ENCODE measurements at places on chromosomes 11 and 22.

DNA sequence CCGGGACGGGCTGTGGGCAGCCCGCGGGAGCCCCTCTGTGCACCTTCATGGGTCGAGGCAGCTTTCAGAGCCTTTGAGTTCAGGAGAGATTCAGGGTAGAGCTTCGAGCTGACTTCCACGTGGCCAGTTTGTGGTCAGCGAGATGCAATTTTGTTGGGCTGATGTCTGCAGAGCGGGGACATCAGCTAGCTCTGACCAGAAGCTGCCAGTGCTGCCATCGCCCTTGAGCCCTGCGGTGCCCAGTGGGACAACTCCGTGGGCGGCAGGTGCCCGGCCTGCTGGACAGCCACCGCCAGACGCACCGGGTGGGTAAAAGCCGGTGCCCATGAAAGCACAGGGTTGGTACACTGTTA is 719 bp downstream of the TALDO1 start:
- DNase-seq, result no peak
- H3K27ac ChIP-seq, result peak overlapping the region; percentile 93
- H3K27me3 ChIP-seq, result no peaks in the 10 kb centered on the region
- H3K4me1 ChIP-seq, result peaks cover 19% of the 10 kb centered on the region
- no peaks in the 10 kb centered on the region for H3K36me3 ChIP-seq

- no peak for DNase-seq
- no peaks in the 10 kb centered on the region for H3K36me3 ChIP-seq
- no peaks in the 10 kb centered on the region for H3K27me3 ChIP-seq
- no peak overlapping the region for H3K4me3 ChIP-seq
- peaks cover 27% of the 10 kb centered on the region for H3K4me1 ChIP-seq
Measured at GRCh38 chr11:100824041-100824809, 137.1 kb downstream of the ARHGAP42 start.

DNA sequence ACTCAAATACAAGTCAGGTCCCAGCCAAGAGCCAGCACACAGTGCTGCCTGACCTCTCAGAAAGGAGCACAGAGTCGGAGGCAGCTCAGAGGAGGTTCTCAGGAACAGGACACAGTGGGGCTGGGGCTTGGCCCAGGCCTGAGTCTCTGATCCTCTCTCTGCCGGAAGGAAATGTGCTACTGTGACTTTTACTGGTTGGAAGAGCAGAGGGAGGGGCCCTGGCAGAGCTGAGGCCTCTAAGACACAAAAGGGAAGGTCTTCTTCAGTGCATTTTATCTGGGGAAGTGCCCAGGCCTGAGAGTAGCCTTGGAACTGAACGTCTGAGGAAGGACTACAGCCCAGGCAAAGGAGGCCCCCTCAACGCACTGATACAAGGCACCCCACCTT is 16.2 kb upstream of the CASTOR1 start:
- H3K27me3 ChIP-seq, result no peaks in the 10 kb centered on the region
- H3K36me3 ChIP-seq, result peaks cover 2% of the 10 kb centered on the region
- H3K4me1 ChIP-seq, result peaks cover 97% of the 10 kb centered on the region
- DNase-seq, result no peak

GRCh38 chr22:24450610-24451009 is 23.2 kb downstream of the ADORA2A start:
- H3K27ac ChIP-seq, result no peak overlapping the region
- H3K27me3 ChIP-seq, result no peaks in the 10 kb centered on the region
- no peak for DNase-seq
- no peaks in the 10 kb centered on the region for H3K4me1 ChIP-seq
- H3K4me3 ChIP-seq, result no peak overlapping the region

GRCh38 chr22:38461414-38462081 is 6.3 kb upstream of the KDELR3 start:
- H3K4me1 ChIP-seq, result peaks cover 14% of the 10 kb centered on the region
- H3K36me3 ChIP-seq, result no peaks in the 10 kb centered on the region
- H3K4me3 ChIP-seq, result peak overlapping the region; percentile 53
- H3K27ac ChIP-seq, result no peak overlapping the region

DNA sequence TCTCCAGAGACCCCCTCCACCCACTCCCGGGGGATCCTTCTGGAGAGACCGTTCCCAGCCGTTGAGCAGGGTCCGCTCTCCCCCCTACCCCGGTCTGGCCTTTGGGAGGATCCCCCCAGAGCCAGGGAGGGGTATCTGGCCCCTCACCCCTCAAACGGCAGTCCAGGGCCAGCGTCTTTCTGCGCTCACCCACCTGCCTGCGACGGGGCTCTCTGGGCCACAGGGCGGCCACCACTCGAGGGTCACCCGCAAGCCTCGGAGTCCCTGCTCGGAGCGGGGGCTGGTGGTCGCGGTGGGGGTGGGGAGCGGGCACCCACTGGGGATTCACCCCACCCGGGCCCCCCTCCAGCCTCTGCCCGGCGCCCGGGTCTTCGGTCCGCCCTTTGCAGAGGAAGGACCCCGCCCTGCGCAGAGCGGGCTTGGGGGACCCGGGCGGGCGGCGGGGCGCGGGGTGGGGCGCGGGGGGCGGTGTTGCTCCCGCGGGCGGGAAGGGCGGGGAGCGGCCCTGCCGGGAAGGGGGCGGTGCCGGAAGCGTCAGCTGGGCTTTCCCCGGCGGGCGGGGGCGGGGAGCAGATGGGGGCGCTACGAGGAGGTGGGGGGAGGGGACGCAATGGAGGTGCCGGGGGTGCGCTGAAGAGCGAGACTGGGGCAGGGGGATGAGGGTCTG is 16.6 kb downstream of the CRELD2 start:
- H3K4me3 ChIP-seq, result peak overlapping the region; percentile 75
- H3K27me3 ChIP-seq, result no peaks in the 10 kb centered on the region
- DNase-seq, result no peak

DNA sequence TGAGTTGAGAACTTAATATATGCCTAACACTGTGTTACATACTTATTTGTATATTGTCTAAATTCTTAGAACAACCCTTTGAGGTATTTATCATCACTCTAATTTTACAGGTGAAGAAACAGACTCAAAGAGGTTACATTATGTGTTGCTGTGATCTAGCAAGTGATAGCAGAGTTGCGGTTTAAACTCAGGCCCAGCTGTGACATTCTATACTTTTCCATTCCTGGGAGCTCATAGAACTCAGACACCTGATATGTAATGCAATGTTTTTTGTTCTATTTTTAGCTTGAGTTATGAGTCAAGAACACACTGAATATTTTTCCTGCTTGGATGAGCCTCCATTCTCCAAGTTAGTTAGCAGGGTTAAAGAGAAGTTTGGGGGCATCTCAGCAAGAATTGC is 449.7 kb upstream of the DDI1 start:
- no peaks in the 10 kb centered on the region for H3K36me3 ChIP-seq
- H3K27me3 ChIP-seq, result no peaks in the 10 kb centered on the region
- no peaks in the 10 kb centered on the region for H3K4me1 ChIP-seq
- H3K4me3 ChIP-seq, result no peak overlapping the region

DNA sequence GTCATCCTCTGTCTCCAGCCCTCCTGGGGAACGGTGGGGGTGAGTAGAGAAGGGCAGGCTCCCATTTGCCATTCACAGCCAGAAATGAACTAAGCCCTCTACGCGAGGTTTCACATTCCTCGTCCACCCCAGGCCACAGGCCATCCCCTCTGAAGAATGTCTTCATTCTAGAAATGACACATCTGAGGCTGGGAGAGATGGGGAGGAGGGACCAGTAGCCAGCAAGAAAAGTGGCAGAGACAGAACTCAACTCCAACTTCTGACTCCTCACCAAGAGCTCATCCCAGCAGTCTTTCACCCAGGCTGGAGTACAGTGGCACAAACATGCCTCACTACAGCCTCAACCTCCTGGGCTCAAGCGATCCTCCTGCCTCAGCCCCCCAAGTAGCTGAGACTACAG is 3.4 kb downstream of the CTSF start:
- no peak overlapping the region for H3K4me3 ChIP-seq
- DNase-seq, result no peak
- H3K4me1 ChIP-seq, result peaks cover 15% of the 10 kb centered on the region
- no peaks in the 10 kb centered on the region for H3K27me3 ChIP-seq
- H3K27ac ChIP-seq, result no peak overlapping the region
- no peaks in the 10 kb centered on the region for H3K36me3 ChIP-seq

DNA sequence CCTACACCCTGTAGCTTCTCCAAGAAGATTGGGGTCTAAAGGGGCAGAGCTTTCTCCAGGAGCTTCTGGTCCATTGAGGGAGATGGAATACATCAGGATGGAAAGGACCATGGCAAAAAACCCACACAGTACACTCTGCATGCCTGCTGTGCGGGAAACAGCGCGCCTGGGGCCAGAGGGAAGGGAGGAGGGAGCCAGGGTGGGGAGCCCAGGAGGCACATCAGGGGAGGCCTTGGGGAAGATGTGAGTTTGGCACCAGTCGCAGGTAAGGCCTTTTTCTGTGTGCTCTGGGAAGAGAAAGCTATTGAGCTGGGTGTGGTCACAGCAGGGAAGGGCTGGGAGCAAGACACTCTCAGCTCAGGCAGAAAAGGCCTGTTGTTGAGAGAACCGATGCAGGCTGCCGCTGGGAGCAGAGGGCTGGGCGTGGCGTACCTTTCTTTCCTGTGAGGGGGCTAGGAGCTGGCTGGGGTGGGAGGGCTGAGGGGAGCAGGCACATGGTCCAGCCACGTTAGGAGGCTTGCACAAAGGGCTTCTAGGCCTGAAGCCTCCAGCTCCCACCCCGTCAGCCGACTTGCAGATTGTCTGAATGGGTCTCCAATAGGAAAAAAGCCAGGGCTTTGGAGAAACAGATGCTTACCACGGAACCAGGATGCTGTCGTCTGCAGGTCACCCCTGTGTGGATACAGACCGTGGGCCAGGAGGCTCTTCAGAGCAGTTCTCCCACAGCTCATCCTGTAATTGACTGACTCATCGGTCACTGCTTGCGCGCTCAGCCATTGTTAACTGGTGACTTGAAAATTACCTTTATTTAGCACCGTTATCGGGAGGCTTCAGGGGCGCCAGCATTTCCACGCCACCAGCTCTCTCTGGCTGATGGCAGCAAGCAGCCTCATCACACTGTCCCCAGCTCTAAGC is 237.3 kb downstream of the ST3GAL4 start:
- no peak for DNase-seq
- H3K27me3 ChIP-seq, result no peaks in the 10 kb centered on the region
- H3K4me1 ChIP-seq, result no peaks in the 10 kb centered on the region
- no peaks in the 10 kb centered on the region for H3K36me3 ChIP-seq
- no peak overlapping the region for H3K27ac ChIP-seq

DNA sequence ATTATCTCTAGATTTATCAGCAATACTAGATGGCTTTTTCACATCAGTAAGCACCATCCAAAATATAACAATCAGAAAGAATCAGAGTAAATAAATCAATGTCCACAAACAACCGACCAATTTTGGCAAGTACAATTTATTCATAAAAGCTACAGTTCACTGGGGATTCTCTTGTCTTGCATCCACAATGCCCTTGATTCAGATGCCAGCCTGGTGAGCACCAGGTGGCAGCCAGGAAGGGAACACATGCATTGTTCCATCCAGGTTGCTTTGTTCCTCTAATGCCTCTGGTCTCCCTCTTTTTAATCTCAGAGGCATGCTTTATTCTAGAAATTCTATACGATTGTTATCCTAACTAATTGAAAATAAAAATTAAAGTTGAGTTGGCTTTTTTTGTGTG is 242.1 kb upstream of the KIRREL3 start:
- H3K27me3 ChIP-seq, result no peaks in the 10 kb centered on the region
- H3K4me3 ChIP-seq, result no peak overlapping the region
- H3K36me3 ChIP-seq, result no peaks in the 10 kb centered on the region
- no peaks in the 10 kb centered on the region for H3K4me1 ChIP-seq
- no peak for DNase-seq
- H3K27ac ChIP-seq, result no peak overlapping the region

GRCh38 chr11:102318469-102318868 is 1.2 kb downstream of the BIRC3 start:
- H3K4me3 ChIP-seq, result peak overlapping the region; percentile 85
- DNase-seq, result no peak
- H3K4me1 ChIP-seq, result peaks cover 44% of the 10 kb centered on the region
- H3K27me3 ChIP-seq, result no peaks in the 10 kb centered on the region
- no peaks in the 10 kb centered on the region for H3K36me3 ChIP-seq

- H3K27me3 ChIP-seq, result no peaks in the 10 kb centered on the region
- peak within 1 kb of the TSS; percentile 54 for H3K4me3 ChIP-seq
- no peaks in the 10 kb centered on the region for H3K36me3 ChIP-seq
- peaks cover 10% of the 10 kb centered on the region for H3K4me1 ChIP-seq
- no peak for DNase-seq
Measured at GRCh38 chr11:26331911-26332571, at the start of gene ANO3. TSS of gene ANO3 (plus strand) at chr11:26332130. CDS start at chr11:26332276, 146 bp downstream.

DNA sequence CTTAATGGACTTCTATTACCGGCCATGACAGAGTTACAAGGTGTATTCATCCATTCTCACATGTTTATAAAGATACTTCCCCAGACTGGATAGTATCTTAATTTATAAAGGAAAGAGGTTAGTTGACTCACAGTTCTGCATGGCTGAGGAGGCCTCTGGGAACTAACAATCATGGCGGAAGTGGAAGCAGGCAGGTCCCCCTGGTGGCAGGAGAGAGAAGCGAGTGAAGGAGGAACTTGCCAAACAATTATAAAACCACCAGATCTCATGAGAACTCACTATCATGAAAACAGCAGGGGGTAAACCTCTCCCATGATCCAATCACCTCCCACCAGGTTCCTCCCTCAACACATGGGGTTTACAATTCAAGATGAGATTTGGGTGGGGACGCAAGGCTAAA is 170.0 kb upstream of the PDGFD start:
- peaks cover 18% of the 10 kb centered on the region for H3K4me1 ChIP-seq
- H3K27me3 ChIP-seq, result no peaks in the 10 kb centered on the region
- H3K4me3 ChIP-seq, result no peak overlapping the region
- no peak for DNase-seq
- no peak overlapping the region for H3K27ac ChIP-seq
- H3K36me3 ChIP-seq, result no peaks in the 10 kb centered on the region

DNA sequence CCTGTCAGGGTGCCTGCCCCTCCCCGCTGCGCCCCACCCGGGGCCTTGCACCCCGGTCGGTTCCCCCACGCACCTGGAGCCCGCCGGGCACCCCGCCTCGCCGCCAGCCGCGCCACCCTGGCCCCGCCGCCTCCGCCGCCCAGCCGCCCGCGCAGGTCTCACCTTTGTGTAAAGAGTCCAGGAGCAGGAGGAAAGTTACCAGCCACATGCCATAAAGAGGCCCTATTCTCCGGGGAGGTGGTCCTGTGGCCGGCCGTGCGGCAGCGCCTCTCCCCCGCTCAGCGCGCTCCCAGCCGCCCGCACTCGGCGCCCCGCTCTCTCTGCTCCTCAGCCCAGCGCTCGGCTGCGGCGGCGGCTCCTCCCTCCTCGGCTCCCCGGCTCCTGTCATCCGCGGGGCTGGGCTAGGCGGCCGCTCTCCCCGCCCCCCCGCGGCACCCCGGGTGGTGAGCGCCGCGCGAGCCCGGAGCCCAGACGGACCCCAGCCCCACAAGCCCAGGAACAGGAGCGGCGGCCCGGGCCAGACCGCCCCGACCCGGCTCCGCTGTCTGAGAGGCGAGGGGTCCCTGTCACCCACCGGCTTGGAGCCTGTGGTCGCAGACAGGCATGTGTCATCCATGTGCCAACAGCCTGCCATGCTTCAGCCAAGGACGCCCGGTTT is at the start of gene DSCAML1:
Gene DSCAML1 (minus strand): TSS at position 345 of the 658 bp plus-strand sequence. CDS start 137 bp downstream, at position 208.
- H3K36me3 ChIP-seq, result no peaks in the 10 kb centered on the region
- peak within 1 kb of the TSS; percentile 39 for H3K4me3 ChIP-seq
- DNase-seq, result no peak
- no peak within 1 kb of the TSS for H3K27ac ChIP-seq
